AG20443 (cell line): ENCODE measurements at places on chromosomes 7 and 10.

GRCh38 chr10:31977440-31978155, 49.0 kb upstream of the ARHGAP12 start:
- DNase-seq, result peak; percentile 45

- DNase-seq, result no peak
Measured at GRCh38 chr10:63286340-63286739, 153.2 kb downstream of the NRBF2 start.

DNA sequence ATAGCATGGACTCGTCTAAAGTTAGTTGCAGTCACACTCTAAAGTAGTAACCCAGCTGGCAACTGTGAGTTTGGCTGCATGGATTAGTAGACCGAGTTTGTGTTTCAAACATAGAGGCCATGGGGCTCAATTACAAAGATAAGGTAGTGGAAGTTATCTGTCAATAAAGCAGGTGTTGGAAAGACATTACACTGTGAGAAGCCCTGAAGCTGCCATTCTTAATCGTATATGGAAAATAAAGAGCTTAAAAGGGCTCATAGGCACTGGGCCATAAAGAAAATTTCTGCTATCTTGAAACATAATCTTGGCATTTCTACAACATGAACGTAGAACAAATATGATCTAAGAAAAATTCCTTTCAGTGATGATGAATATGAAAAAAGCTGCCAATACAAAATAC, 837.7 kb downstream of the REEP3 start:
- DNase-seq, result no peak

- no peak for DNase-seq
Measured at GRCh38 chr7:128171342-128171918, 69.6 kb upstream of the LEP start.

DNA sequence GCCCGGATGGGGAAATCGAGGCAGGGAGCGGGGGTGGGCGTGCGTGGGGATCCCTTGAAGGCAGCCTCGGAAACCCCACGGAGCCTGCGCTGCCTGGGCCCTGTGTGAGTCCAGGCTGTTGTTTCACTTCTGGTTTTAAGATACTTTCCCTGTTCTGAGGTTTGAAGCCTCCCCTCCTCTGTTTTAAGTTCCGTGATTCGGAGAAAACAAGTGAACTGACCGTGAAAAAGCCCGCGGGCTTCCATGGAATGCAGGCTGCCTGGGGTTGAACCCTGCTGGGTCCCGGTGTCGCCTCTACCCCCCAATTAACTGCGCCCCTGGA, 401 bp downstream of the LRRC27 start:
- DNase-seq, result no peak

DNA sequence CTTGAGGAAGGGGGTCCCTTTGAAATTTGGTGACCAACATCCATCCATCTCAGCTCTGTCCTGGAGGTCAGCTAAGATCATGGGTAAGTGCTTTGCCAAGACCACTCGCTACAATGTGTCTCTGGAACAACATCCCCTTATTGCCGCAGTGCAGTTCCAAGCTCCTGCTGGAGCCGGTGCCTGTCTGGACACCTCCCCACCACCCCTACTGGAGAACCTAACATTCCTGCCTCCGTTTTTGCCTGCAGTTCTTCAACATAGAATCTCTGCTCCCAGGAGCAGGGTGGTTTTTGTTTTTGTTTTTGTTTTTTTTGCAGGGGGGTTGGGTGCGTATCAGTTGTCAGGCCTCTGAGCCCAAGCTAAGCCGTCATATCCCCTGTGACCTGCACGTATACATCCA, 51.2 kb upstream of the FXYD4 start:
- peak; percentile 7 for DNase-seq

- no peak for DNase-seq
Measured at GRCh38 chr10:27995311-27995710, 3.6 kb downstream of the ODAD2 start.

DNA sequence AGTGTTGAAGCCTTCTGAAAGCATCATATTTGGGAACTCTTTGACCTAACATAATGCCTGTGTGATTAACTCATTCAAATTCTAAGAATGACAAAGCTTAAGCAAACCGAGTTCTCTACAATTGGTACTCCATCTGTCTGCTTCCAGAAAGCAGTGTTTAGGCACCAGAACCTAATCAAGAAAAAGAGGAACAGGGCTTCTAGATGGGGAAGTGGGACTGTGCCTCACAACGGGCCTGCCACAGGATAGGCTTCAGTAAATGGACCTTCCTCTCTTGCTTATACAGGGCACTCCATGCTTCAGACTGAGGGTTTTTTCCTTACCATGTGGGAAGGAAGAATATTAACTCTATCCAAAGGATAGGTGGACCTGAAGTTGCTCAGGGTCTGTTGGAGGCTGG, 808.1 kb downstream of the XPNPEP1 start:
- no peak for DNase-seq

- no peak for DNase-seq
Measured at GRCh38 chr7:103630318-103630717, 184.3 kb upstream of the SLC26A5 start.

DNA sequence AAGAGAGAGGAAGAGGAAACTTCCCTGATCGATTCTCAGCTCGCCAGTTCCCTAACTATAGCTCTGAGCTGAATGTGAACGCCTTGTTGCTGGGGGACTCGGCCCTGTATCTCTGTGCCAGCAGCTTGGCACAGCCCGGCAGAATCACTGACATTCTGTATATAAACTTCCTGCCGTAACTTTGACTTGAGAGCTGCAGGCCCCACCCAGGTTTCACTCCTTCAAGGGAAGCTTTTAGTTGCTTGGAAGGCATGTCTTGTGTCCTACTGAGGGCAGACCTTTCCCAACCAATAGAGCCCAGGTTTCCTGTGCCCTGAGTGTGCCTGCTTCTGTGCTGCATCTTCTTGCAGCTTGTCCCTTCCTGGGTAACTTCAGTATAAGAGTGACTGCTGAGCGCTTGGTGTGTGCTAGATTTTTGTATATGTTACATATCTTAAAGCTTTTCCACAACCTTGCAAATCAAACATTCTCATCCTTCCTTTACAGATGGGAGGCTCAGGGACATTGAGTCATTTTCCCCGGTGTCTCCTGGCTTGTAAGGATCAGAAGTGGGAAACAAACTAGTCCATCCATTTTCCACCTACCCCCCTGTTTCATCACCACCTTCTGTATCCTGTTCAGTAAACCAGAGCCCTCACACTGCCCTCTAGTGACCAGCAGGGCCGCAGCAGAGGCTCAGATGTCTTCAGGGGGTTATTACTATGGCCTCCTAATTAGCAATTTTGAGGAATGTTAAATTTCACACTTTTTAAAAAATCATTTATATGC, 225.2 kb upstream of the PRSS58 start:
- DNase-seq, result peak; percentile 69

- DNase-seq, result no peak
Measured at GRCh38 chr7:4549681-4550080, 132.4 kb upstream of the FOXK1 start.

DNA sequence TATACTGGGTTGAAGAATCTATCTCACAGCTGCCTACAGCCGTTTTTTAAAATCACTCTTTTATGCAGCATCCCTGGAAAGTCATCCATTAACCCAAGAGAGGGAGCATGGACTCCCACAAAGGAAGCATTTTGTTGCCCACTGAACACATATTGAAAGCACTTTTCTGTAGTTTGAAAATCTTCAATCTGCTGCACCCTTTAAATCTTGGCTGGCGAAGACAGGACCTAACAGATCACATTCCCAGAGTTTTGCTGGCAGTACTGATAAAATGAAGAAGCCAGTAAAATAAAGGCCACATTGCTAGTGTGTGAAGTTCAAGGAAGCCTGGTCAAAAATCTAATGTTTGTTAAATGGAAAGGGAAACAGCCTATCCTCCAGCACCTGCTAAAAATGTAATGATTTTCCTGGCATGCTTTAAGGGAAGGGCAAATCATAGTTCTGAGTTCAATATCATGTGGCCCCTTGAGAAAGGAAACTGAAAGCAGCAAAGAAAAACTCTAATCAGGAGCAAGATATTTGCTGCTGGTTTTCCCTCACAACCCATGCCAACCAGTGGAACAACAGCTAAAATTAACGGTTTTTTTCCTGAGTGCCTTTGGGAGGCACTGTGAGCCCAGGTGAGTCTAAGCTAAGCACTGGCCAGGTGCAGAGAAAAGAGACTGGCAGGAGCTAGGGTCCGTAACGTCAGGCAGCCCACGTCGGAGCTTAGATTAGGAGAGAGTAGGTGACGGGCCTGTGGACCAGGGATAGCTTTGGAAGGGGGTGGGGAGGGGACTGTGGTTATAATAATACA, 97.9 kb upstream of the PALS2 start:
- DNase-seq, result no peak
